ENCODE measurements at places on chromosomes 11 and 22.

GRCh38 chr11:27812341-27812740 lies 112.1 kb upstream of the BDNF start:
- DNase-seq: no peak

- DNase-seq: no peak
Observed at GRCh38 chr22:36452250-36452977, 29.0 kb downstream of the TXN2 start.

- no peak for DNase-seq
Observed at GRCh38 chr11:45446998-45447397, 160.9 kb upstream of the SYT13 start.

DNA sequence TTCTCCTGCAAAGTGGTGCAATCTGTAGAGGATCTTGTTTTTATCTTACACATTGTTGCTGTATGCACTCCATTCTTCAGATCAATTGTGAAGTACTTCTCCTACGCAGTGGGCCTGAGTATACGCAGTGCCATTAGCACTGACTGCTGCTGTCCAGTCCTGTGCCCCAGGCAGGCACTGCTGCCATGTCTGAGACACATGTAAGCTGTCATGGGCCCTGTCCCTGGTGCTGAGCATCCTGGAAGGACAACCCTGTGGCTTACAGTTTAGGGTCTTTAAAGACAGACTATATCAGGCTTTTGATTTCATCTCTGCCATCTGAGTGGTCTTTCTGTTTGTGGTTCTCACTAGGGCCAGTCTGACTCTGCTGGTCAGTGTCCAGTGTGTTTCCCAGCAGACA lies 44.8 kb upstream of the PTPN5 start:
- no peak for DNase-seq

DNA sequence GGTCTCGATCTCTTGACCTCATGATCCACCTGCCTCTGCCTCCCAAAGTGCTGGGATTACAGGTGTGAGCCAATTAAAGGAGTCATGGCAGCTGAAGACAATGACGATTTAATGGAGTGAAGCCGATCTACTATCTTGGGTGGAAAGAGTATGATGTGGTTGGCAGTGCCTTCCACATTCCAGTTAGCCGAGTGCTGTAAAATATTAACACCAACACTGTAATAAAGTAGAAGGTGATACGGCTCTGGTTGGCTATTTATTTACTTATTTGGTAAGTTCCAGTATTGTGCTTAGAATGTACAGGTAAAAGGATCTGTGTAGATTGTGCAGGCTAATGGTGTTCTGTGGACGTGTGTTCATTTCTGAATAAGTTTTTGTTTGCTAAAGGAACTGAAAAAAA lies 149.6 kb upstream of the MTMR2 start:
- no peak for DNase-seq

DNA sequence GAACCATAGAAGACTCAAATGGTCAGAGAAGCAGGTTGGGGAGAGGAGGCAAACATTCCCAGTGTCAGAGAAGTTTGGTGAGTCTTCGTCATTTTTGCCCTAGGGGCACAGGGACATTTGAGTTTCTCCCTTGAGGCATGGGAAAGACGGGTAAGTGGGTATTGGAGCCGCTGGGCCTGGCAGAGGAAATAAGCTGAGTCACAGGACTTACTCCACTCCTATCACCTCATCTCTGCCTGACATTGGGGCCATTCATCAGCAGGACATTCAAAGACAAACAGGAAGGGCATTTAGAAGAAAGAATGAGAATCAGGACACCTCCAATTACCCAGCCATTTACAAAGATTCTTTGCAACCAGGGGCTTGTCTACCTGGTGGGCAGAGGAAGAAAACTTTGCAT lies 100.7 kb upstream of the SEZ6L start:
- DNase-seq: no peak

GRCh38 chr22:25644122-25644521 lies 79.6 kb downstream of the GRK3 start:
- no peak for DNase-seq

GRCh38 chr22:26556904-26557303 lies 33.0 kb downstream of the TPST2 start:
- DNase-seq: no peak

DNA sequence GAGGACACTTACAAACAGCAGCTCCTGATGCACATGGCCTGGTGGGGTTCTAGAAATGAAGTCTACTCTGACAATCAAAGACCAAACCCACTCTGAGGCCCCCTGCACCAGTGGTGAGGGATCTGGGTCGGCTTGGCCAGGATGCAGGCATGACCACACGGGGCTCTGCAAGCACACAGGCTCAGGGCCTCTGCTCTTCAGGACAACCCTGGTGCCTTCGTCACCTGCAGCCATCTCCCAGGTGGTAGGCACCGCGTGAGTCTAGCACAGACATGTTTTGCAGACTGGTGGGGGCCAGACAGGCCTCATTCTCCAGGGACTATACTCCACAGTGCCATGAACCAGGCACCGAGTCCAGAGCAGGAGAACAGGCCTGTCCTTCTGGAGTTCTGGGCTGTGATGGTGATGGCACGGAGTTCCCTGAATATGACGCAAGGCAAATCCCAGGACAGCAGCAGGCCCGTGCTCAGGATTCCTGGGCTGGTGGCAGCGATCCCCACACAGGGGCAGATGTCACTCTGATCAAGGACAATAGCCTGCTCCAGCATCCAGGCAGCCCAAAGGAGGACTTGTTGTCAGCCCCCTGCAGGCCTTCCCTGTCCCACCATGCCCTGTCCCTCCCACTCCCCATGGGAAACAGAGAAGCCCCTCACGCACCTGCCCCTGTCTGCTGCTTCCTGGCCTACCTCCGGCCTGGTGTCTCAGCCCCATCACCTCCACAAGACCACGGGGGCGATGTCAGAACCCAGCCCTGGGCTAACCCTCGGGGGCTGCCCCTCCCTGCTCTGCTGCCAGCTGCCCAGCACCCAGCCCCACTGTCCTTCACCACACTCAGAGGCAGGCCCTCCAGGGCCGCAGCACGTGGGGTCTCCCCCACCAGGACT lies 36.1 kb downstream of the GNB1L start:
- DNase-seq: no peak

GRCh38 chr11:72230764-72231365 lies 6.3 kb downstream of the INPPL1 start:
- no peak for DNase-seq

Data from naive thymus-derived CD4-positive, alpha-beta T cell (primary cell).